Pons (tissue), 1 donor: ENCODE measurements at places on chromosomes 6 and 20.

- no peak for DNase-seq
Measured at GRCh38 chr6:170201361-170201760, 89.5 kb downstream of the DLL1 start.

DNA sequence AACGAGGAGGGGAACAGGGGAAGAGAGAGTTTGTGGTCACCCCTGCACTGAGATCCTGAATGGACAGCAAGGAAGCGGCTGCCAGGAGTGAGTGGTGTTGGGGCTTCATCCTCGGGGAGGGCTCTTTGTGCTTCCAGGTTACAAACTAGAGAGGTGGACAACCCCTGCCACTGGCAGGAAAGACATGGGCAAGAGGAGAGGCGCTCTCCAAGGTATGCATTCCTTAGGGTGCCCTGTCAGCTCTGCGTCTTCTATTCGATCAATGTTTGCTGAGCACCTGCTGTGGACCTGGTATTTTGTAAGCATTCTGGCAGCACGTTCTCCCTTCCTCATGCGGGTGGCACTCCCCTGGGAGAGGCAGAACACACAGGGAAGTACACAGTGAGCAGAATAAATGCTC, 93.6 kb downstream of the CDH4 start:
- DNase-seq = no peak

DNA sequence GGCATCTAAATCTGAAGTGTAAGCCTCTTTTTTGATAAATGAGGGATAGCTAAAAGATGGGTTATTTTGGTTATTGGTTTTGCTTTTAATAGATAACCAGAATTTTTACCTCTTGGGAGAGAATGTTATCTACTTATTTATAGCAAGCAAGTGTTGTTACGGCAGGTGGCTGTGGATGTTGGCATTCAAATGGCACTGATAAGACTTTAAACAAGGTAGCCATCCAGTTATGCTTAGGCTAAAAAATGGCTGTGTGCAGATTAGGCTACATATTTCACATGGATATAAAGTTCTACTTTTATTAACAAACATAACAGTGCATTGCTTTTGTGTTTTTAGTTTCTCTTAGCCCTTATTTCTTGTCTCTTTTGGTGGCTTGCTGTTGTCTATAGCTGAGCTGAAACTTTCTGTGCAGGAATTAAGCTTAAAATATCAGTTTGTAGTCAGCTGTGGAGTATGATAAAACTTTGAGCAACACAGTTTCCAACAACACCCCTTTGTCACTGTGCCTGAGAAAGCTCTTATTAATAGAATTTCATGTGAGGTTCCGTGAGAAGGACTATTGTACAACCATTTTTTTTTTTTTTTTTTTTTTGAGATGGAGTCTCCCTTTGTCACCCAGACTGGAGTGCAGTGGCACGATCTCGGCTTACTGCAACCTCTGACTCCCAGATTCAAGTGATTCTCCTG, 28.8 kb downstream of the CARMIL1 start:
- no peak for DNase-seq

DNA sequence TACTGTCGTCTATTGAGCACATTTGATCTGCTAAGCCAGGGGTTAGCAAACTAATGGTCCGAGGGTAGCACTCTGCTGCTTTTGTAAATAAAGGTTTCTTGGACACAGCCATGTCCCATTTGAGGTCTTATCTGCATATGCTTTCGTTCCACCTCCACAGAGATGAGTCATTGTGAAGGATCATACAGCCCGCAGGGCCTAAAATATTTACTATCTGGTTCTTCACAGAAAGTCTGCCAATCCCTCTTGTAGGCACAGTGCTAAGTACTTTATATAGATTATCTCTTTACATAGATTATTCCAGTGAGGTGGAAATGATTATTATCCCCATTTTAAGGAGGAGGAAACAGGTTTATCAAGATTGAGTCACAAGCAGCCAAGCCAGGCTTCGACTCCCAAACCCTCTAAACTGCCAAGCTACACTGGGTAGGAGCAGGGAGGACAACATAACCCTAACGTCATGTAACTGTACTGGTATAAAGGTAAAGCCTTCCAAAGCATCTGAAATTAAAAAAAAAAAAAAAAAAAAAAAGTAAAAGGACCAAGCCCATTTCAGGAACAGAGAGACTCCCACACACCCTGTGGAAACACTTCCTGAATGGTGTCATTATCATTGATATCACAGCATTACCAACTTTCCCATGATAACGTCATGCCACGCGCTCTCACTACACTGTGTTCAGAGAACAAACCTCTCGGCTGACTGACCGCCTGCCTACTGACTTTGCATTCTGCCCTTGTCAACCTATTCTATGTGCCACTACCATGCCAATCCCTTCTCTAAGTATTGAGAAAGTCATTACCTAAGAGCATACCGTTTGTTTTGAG, 101.0 kb downstream of the KIF16B start:
- DNase-seq = no peak

DNA sequence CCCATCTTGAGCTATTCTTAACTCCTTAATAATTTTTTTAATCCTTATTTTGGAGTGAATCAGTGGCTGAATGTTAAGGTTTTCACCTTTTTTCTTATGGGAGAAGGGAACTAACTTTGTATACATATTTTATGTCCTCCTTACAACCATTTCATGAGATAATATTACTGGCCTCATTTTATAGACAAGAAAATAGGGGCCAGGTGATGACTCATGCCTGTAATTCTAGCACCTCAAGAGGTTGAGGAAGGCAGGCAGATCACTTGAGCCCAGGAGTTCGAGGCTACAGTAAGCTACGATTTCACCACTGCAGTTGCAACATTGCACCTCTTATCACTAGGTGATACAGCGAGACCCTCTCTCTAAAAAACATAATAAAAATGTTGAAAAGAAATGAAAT, 128.7 kb downstream of the TMEM242 start:
- no peak for DNase-seq

- no peak for DNase-seq
Measured at GRCh38 chr6:34772940-34773339, 15.6 kb downstream of the SNRPC start.

DNA sequence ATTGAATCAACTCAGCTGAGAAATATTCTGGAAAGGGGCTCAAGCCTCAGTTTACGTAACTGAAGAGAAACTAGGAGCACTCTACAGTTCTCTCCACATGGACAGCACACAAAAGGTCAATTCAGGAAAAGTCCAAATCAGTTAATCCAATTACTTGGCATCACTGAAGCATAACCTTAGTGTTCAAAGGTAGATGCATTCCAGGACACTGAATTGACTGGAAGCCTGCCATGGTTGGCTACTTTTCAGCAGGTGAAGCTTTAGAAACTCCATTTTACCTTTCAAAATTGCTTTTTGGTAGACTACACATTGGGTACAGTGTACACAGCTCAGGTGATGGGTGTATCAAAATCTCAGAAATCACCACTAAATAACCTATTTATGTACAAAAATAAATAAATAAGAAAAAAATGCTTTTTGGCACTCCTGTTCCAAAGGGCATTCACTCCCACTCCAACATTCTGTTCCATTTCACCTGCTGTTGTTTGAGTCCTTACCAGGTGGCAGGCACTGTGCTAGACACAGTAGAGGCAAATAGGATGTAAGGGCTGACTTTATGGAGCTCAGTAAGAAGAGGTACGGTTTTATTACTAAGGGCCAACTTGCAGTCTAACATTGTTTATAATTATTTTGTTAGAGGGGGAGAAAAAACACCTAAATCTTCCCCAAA, 153.4 kb downstream of the FAXC start:
- DNase-seq = no peak

- no peak for DNase-seq
Measured at GRCh38 chr6:163834226-163834970, 419.9 kb downstream of the QKI start.

DNA sequence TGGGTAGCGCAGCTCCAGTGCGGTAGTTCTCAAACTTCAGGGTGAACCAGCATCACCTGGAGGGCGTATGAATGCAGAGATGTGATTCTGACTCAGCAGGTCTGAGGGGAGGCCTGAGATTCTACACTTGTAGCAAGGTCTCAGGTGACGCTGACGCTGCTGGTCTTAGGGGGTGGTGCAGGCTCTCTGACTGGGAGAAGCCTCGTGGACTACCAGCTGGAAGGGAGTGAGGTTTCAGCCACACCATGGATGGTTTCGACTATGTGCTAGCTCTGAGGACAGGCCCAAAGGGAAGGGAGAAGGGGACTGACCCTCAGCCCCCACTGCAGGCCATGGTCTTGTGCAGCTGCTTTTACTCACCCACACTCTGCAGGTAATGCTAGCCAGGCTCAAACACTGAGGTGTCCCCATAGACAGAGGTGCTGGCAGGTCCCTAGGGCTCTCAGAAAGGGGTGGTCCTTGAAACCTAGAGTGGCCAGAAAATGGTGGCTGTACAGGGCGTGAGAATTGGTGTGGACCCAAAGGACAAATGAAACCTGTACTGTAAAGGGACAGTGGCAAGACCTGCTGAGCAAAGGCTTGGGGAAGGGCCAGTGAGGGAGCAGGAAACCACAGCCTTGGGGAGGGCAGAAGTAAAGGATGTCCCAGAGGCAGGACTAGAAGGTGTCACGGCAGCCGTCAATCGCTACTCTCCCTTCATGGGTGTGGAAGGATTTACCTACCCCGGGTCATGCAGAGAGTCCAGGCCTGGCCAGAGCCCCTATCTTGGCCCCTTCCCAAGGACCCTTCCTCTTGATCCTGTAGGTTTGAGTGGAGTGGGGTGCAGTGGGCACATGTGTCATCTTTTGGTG, 52.7 kb downstream of the EBF4 start:
- DNase-seq = no peak

- DNase-seq = no peak
Measured at GRCh38 chr20:40646361-40646760, 42.7 kb downstream of the MAFB start.

DNA sequence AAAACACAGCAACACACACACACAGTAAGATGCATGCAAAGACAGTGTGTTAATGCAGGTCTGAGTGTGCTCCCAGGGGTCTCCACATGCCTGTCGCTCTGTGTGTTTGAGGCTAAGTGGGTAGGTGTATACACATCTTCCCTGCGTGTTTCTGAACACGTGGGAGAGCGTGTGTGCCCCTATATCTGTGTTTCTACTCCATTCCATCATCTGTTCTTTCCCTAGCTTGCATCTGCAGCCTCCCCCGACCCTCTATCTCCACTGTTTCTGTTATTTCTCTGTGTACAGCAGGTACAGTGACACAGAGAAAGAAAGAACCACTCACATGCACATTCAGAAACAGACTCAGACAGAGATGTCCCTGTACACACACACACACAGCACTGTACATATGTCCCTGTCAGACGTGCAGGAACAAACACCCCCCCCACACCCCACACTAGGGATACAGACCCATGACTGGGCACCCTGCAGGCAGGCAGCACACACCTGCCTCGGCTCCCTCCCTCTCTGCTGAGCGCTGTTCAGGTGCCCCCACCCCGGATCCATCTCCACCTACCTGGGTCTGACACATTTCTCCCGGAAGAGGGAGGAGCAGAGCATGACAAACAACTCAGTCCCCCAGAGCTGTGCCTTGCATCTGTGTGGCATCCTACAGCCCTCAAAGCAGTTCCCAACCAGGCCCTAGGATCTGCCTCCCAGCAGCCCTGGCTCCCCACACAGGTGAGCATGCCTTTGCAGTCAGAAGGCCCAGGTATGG, 27.6 kb downstream of the KCNK15 start:
- no peak for DNase-seq

GRCh38 chr6:170004585-170005210, 253.3 kb downstream of the ERMARD start:
- no peak for DNase-seq

DNA sequence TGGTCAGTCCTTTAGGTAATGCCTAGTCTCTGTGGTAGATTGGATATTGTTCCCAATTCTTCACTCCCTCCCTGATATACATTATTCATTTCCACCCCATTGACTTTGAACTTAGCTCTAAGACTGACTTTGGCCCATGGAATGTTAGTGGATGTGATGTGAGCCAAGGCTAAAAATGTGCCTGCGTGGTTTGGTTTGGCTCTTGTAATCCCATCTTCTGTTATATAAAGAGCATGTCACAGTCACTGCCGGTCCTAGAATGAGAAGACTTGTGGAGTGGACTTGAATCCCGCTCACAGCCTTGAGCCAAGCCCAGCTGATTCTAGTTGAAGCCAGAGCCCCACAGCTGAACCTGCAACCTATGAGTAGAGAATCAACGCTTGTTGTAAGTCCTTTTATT, 23.6 kb upstream of the DNAAF9 start:
- DNase-seq = no peak

DNA sequence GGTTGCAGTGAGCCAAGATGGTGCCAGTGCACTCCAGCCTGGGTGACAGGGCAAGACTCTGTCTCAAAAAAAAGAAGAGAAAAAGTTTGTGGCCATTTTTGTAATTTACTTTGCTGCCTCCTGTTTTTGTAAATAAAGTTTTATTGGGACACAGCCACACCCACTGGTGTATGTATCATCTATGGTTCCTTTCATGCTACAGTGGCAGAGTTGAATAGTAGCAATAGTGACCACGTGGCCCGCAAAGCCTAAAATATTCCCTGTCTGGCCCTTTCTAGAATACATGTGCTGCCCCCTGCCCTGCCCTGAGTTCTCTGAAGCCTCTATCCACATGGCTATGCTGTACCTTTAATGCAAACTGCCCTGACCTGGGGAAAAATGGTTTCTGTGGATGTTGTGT, 75.3 kb upstream of the ZNF133 start:
- no peak for DNase-seq

- DNase-seq = no peak
Measured at GRCh38 chr20:58650181-58650775, 805 bp upstream of the STX16 start.

GRCh38 chr20:3846378-3846739, 275 bp upstream of the MAVS start:
- DNase-seq = no peak

DNA sequence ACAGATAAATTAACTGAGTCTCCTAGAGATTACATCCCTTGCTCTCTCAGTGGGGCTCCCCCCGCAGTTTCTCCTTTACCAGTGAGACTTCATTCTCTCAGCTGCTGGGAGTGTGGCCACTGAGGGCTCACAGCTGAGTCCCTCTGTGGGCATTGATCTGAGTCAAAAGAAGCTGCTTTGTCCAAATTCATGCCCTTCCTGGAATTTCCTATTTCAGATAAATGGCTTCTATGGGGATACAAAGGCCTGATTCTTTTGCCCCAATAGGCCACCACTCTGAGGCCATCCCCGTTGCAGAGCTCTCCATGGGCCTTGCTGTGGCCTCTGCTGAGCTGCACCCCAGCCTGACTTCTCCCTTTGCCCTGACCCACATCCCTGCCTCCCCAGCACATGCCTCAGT, 10.0 kb downstream of the CST5 start:
- DNase-seq = peak; percentile 69
